ENCODE measurements at places on chromosomes 12 and 14.

DNA sequence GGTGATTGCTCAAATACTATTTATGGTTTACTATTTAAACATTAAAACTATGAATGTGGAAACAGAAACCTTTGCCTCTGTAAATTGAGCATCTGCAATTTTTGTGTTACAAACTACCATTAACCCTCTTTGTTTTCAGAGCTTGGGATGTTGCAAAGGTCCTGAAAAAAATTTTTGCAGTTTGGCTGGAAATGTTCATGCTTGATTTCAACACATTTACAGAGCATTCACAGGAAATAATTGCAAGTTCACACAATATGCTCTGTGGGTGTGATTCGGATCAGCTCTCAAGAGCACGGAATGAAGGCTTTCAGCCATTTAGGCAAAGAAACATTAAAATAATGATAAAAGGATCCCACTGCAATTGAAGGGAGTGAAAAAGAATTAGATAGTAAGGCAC lies 232.9 kb downstream of the ATP23 start:
- no peak for DNase-seq

GRCh38 chr12:119729871-119730270 lies 61.9 kb downstream of the PRKAB1 start:
- no peak for DNase-seq

DNA sequence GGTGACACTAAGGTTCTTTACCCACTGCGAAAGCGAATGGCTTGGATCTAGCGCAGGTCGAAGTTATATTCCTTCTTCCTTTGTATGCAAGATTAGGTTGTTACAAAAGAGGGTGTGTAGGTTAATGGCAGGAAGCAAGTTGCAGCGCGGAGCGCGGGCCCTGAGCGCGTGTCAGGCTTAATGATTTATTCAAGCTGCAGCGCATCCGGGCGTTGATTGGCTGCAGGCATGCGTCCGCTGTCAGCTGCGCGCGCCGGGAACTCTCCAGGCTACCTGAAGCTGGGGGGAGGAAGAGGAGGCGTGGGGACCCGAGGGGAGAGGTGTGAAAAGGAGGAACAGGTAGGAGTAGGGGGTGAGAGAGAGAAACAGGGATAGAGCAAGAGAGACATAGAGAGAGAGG lies 7.4 kb downstream of the ASCL1 start:
- DNase-seq = no peak

DNA sequence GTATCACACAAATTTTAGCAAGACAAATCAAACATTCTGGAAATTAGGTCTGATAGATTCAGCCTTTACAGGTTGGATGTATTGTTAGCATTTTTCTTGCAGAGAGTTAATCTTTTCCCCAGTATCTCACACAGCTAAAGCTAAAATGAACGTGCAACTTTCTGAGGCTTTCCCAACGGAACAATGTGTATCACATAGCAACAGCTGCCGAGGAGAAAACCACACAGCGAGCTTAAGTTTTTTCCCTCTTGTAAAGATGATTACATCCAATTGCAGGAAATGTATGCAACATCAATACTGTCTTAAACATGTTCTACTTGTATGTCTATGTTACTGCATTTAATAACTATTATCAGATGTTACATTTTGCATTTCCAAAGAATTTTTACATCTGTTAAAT lies 182.2 kb downstream of the CCDC59 start:
- no peak for DNase-seq

- DNase-seq = no peak
Observed at GRCh38 chr14:59310633-59311032, 122.2 kb downstream of the DAAM1 start.

- DNase-seq = no peak
Observed at GRCh38 chr12:20183563-20183962, 184.8 kb upstream of the PDE3A start.

DNA sequence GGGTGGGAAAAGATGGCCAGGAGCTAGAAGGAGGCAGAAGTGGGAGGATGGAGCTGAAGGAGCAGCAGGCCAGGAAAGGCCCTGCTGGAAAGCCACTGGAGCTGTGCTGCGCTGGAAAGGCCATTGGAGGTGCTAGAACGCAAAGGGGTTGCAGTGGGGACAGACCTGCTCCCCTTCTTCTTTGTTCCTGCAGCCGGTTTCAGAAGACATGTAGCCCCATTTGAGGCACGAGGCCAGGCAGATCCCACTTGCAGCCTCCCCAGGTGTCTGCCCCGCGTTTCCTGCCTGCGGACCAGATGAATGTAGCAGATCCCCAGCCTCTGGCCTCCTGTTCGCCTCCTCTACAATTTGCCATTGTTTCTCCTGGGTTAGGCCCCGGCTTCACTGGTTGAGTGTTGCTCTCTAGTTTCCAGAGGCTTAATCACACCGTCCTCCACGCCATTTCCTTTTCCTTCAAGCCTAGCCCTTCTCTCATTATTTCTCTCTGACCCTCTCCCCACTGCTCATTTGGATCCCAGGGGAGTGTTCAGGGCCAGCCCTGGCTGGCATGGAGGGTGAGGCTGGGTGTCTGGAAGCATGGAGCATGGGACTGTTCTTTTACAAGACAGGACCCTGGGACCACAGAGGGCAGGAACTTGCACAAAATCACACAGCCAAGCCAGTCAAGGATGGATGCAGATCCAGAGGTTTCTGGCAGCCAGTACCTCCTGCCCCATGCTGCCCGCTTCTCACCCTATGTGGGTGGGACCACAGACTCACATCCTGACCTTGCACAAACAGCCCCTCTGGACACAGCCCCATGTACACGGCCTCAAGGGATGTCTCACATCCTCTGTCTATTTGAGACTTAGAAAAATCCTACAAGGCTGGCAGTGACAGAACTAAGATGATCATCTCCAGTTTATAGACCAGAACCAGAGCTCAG lies 2.3 kb upstream of the GPR162 start:
- DNase-seq = no peak

- no peak for DNase-seq
Observed at GRCh38 chr12:108646600-108647579, 13.2 kb upstream of the SELPLG start.

- DNase-seq = peak; percentile 72
Observed at GRCh38 chr12:104494137-104494792, 37.5 kb downstream of the CHST11 start.

DNA sequence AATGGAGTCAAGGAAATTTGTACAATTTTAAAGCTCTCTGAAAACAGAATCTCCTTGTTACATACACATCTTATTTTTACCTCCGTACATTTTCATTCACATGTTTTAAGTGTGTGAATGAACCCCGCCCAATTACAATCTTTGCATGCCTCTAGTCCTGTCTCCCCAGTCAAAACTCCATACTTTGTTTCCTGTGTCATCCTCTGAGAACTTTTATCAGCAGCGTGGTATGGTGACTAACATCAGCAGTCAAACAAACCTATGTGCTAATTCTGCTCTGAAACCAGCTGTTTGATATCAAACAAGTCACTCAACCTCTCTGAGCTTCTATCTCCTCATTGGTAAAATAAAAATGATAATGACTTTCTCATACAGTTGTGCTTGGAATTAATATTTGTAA lies 15.8 kb upstream of the ERGIC2 start:
- no peak for DNase-seq

DNA sequence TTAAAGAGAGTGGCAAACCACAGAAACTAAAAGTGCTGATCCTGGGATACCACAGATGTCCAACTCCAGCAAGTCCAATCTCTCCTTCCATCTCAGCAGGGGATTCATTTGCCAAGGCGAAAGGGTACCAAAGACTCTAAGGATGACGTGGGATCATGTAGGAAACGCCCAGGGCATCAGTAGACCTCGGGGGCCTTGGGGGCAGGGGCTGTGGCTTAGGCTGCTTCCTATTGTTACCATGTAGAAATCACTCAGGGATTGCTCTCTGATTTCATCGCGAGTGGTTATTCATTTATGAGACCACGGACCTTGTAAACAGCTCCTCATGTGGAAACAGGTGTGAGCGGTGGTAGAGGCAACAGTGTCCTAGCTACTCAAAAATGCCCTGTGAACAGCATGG lies 149.3 kb upstream of the FKBP4 start:
- DNase-seq = no peak

Data from activated naive CD4-positive, alpha-beta T cell treated with anti-CD3 and anti-CD28 coated beads, Interleukin-2, amount 50 U/mL, for 72 hours (primary cell).